CD8-positive, alpha-beta memory T cell (primary cell): ENCODE measurements at places on chromosomes 5 and 9.

DNA sequence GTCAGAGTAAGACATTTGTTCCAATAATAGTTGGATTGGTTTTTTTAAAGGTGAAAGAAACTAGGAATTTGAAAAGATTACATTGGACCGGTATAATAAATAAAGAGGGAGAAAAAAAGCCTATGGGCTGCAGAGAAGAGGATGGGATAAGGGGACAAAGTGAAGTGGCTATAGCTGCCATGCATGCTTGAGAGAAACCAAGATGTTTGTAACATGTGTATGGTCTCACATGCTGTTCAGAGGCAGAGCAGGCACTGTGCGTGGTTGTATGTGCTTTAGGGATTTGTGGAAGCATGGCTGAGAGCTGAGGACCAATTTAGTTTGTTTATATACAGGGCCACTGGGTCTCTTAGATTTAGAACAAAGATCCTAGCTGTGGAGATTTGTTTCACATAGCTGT is 32.7 kb downstream of the LNPEP start:
- no peak overlapping the region for H3K4me3 ChIP-seq
- DNase-seq = no peak
- peaks cover 85% of the 10 kb centered on the region for H3K4me1 ChIP-seq
- H3K27me3 ChIP-seq = no peaks in the 10 kb centered on the region
- no peaks in the 10 kb centered on the region for H3K36me3 ChIP-seq

DNA sequence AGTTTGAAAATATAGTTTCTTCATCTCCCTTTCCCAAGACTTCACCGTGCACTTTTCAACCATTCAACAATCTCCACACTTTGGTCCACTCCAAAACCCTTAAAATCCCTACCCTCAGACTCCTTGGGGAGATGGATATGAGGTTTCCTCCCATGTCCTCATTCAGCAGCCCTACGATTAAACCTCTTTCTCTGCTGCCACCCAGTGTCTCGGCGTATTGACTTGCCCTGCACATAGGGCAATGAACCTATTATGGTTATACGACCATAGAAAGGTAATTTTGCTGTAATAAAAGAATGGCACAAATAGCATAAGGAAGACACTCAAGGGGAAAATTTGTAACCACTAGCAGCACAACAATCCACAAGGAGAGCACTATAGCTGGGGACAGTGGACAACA is 803.5 kb downstream of the TLE1 start:
- no peak overlapping the region for H3K27ac ChIP-seq
- H3K36me3 ChIP-seq = no peaks in the 10 kb centered on the region
- no peaks in the 10 kb centered on the region for H3K4me1 ChIP-seq
- DNase-seq = no peak
- no peaks in the 10 kb centered on the region for H3K27me3 ChIP-seq

DNA sequence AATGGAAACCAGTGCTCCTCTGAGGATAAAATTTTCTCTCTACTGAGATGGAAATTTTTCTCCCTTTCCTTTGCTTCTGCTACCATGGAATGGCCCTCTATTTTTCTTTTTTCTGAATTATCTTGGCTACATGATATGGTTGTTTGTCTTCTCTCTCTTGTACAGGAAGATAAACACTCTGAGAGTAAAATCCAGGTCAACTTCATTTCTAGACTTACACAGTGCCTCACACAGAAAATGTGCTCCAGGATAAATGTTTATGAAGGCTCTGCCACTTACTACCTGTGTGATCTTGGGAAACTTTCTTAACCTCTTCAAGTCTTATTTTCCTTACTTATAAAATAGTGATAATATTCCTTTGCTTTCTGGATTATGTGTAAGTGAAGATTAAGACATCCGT is 153.9 kb downstream of the PRELID2 start:
- no peaks in the 10 kb centered on the region for H3K4me1 ChIP-seq
- no peak overlapping the region for H3K4me3 ChIP-seq
- no peak for DNase-seq
- H3K27ac ChIP-seq = no peak overlapping the region
- H3K36me3 ChIP-seq = no peaks in the 10 kb centered on the region

DNA sequence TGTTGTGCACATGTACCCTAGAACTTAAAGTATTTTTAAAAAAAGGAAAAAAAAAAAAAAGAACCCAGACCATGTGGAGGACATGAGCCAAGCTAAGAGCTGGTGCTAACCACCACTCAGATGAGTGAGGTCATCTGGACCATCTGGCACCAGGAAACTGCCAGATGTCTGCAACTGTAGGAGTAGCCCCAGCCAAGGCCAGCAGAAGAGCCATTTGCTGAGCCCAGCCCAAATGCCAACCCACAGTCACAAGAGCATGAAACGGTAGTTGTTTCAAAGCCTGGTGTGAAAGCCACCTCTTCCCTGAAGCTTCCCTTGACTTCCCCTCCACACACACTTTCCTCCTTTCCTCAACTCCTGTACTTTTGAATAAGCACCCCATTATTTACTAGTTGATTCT is 69.2 kb upstream of the FCN1 start:
- no peak overlapping the region for H3K4me3 ChIP-seq
- no peak for DNase-seq
- no peak overlapping the region for H3K27ac ChIP-seq
- H3K4me1 ChIP-seq = no peaks in the 10 kb centered on the region
- H3K27me3 ChIP-seq = no peaks in the 10 kb centered on the region
- no peaks in the 10 kb centered on the region for H3K36me3 ChIP-seq

GRCh38 chr9:109113892-109114609 is 5.7 kb downstream of the TMEM245 start:
- DNase-seq = no peak
- H3K4me1 ChIP-seq = peaks cover 84% of the 10 kb centered on the region
- no peak overlapping the region for H3K4me3 ChIP-seq
- no peaks in the 10 kb centered on the region for H3K27me3 ChIP-seq
- no peak overlapping the region for H3K27ac ChIP-seq

GRCh38 chr5:137142346-137142745 is 356.8 kb downstream of the SPOCK1 start:
- no peak overlapping the region for H3K4me3 ChIP-seq
- DNase-seq = no peak
- H3K36me3 ChIP-seq = no peaks in the 10 kb centered on the region
- no peak overlapping the region for H3K27ac ChIP-seq
- H3K27me3 ChIP-seq = no peaks in the 10 kb centered on the region

GRCh38 chr9:134899168-134899567 is 18.5 kb downstream of the FCN1 start:
- H3K4me3 ChIP-seq = no peak overlapping the region
- H3K36me3 ChIP-seq = no peaks in the 10 kb centered on the region
- peaks cover 6% of the 10 kb centered on the region for H3K27me3 ChIP-seq
- H3K4me1 ChIP-seq = no peaks in the 10 kb centered on the region

DNA sequence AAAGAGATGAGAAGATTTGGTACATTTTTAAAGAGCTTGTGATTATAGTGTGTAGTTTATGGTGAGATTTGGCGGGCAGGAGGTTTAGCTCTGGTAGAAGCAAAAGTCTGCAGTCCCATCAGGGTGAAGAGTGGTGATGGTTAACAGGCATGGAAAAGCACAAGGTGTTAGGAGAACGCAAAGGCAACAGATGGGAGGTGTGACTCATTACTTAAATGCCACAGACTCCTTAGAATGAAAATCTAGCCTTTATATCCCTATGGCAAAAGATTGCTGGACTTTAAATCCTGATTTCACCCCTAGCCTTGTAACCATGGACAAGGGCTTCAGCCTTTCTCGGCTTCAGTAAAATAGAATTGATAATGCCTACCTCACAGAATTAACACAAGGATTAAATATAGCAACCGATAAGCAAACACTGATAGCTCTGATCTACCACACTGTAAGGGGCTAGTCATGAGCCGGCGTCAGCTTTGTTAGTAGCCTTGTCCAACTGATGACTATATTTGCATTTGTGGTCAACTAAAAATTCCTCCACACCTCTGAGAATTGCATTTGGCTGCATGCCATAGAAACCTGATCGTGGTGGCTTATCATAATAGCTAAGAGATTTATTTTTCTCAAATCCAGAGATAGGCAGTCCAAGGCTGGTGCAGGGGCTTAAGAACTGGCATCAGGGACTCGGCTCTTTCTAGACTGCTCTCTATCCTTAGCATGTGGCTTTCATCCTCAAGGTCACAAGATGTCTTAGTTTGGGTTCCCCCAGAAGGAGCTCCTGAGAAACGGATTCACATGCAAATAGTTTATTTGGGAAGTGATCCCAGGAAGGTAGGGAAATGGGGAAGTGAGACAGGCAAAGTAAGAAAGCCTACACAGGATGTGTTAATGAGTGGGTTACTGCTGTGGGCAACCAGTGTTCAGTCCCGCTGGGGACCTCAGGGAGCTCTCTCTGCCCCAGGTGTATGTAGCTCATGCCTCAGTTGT is 19.6 kb downstream of the MFAP3 start:
- no peaks in the 10 kb centered on the region for H3K27me3 ChIP-seq
- no peaks in the 10 kb centered on the region for H3K36me3 ChIP-seq
- peaks cover 6% of the 10 kb centered on the region for H3K4me1 ChIP-seq
- no peak for DNase-seq
- no peak overlapping the region for H3K27ac ChIP-seq
- no peak overlapping the region for H3K4me3 ChIP-seq

DNA sequence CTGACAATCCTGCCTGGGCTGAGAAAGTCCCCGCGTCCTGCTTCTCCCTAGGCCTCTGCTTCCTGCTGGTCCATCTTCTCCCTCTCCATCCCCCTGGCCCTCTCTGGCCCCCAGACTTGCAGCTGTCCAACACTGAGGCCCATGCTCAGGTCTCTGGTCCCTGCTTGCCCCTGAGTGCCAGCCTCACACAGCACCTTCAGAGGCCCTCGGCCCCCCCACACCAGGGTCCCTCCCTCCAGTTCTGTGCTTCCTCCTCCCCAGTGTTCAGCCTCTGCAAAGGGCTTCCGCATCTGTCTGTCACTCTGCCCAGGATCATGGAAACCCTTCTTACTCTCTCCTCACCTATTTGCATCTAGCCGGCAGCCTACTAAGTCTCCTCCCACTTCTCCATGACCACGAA is 62.4 kb upstream of the CTSL start:
- H3K36me3 ChIP-seq = no peaks in the 10 kb centered on the region
- H3K27me3 ChIP-seq = no peaks in the 10 kb centered on the region
- DNase-seq = no peak
- no peak overlapping the region for H3K4me3 ChIP-seq
- H3K27ac ChIP-seq = no peak overlapping the region

GRCh38 chr5:71907001-71907588 is 188.0 kb downstream of the CARTPT start:
- no peak overlapping the region for H3K27ac ChIP-seq
- H3K36me3 ChIP-seq = no peaks in the 10 kb centered on the region
- DNase-seq = no peak
- H3K4me3 ChIP-seq = no peak overlapping the region
- H3K4me1 ChIP-seq = no peaks in the 10 kb centered on the region

DNA sequence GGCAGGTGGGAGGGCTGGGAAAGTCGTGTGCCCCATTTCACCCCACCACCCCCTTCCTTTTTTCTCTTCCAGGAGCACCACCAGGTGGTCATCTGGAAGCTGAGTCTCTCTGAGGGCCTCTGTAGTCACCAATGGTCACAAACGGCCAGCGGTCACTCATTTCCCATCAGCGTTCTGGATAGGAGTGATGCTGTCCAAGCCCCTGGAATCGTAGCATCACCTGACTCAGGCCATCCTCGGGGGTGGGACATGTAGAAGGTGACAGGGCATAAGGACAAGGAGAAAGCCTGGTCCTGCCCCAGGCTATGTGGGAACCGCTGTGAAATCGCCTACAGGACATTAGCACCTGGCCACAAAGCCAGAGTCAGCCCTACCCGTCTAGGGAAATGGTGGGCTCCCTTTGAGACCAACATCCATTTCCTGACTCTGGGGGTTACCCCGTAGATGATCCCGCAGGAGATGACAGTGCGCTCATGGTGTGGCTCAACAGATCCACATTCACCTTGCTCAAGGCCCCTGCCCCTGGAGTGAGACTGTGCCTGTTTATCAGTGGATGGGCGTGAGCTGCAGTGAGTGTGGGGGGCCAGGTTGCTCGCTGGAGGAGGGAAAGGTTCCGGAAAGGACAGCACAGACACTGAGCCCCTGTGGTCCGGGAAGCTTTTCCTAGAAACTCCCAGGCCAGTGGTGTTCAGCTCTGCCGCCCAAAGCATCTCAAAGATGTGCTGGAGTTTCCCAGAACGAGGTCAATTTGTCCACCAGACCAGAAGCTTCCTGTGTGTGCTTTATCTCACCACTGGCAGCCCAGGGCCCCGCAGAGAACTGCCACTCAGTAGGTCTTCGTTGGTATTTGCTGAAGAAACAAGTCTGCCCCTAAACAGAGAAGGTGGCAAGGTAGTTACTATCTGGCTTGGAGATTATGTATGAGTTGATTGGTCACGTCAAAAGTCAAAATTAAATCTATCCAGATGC is 61.1 kb upstream of the UNC5A start:
- H3K4me3 ChIP-seq = no peak overlapping the region
- peaks cover 40% of the 10 kb centered on the region for H3K27me3 ChIP-seq
- no peak overlapping the region for H3K27ac ChIP-seq
- H3K4me1 ChIP-seq = peaks cover 13% of the 10 kb centered on the region

GRCh38 chr5:56356121-56356835 is 123.1 kb upstream of the ANKRD55 start:
- H3K4me3 ChIP-seq = no peak overlapping the region
- H3K27ac ChIP-seq = no peak overlapping the region
- no peaks in the 10 kb centered on the region for H3K4me1 ChIP-seq
- H3K36me3 ChIP-seq = no peaks in the 10 kb centered on the region
- DNase-seq = no peak

GRCh38 chr5:76489877-76490688 is 87.0 kb downstream of the IQGAP2 start:
- no peak overlapping the region for H3K4me3 ChIP-seq
- DNase-seq = no peak
- no peaks in the 10 kb centered on the region for H3K27me3 ChIP-seq
- H3K36me3 ChIP-seq = no peaks in the 10 kb centered on the region

DNA sequence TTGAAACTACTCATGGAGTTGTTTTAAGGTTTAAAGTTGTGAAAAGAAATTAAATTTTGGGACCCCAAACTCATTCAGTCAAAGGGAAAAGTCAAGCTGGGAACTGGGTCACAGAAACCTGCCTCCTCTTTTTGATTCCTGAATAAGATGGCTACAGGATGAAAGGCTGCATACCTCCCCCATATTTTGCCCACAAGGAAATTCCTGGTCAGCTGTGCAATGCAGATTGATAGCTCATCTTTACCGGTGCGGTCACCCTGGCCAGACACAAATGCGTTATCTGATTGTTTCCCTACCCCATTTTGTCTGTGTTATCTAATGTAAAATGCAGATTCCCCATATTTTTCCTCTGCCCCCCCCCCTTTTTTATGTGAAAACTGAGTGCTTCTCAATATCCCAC is 1.3 kb downstream of the HAVCR2 start:
- H3K27ac ChIP-seq = no peak overlapping the region
- peaks cover 23% of the 10 kb centered on the region for H3K4me1 ChIP-seq
- no peak for DNase-seq

GRCh38 chr9:37997636-37998374 is 71.2 kb downstream of the SHB start:
- H3K36me3 ChIP-seq = no peaks in the 10 kb centered on the region
- H3K4me3 ChIP-seq = no peak overlapping the region
- DNase-seq = no peak
